Stimulated activated CD8-positive, alpha-beta memory T cell treated with anti-CD3 and anti-CD28 coated beads, Interleukin-2, amount 100 ng/mL, for 48 hours (primary cell): ENCODE measurements at places on chromosomes 1 and 21.

DNA sequence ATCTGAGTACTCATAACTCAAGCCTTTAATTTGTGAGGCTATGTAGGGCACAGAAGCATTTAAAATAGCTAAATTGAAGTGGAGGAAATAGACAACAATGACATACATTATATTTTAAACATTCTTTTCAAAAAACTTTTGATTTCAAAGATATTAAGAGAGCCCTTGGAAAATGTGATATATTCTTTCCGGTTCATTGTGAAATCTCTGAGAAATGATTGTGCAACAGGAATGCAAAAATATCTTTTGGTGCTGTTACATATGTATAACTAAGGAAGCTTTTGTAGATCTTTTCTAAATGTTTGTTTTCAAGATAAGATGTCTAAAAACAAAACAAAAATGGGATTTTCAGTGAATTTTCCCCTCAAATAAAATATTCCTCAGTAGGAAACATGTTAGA, 185.2 kb downstream of the LEPR start:
- DNase-seq = no peak

DNA sequence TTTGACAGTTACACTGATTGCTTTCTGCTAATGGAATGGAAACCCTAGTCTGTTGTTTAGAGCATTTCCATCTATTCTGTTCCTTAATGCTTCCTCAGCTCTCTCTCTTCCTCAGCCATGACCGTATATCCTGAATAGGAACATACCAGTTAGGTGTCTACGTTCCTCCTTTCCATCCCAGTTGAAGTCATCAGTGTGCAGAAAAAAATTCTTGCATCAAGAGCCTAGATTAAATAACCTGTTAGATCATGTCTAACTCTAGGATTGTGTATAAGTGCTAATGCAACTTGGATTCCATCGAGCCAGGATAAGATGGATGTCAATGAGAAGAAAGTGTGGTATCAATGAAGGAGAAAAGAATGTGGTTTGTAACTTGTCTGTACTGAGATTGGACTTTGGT, 18.7 kb downstream of the UBAP2L start:
- DNase-seq = no peak

- no peak for DNase-seq
Measured at GRCh38 chr1:109613361-109614147, 5.9 kb downstream of the GNAT2 start.

- no peak for DNase-seq
Measured at GRCh38 chr1:228256626-228257375, 49.0 kb downstream of the OBSCN start.

- DNase-seq = no peak
Measured at GRCh38 chr1:2803086-2803930, 1.8 kb upstream of the TTC34 start.

GRCh38 chr1:84319662-84320061, 18.2 kb downstream of the SAMD13 start:
- DNase-seq = no peak

- no peak for DNase-seq
Measured at GRCh38 chr1:61412601-61413000, 312.3 kb downstream of the TM2D1 start.

DNA sequence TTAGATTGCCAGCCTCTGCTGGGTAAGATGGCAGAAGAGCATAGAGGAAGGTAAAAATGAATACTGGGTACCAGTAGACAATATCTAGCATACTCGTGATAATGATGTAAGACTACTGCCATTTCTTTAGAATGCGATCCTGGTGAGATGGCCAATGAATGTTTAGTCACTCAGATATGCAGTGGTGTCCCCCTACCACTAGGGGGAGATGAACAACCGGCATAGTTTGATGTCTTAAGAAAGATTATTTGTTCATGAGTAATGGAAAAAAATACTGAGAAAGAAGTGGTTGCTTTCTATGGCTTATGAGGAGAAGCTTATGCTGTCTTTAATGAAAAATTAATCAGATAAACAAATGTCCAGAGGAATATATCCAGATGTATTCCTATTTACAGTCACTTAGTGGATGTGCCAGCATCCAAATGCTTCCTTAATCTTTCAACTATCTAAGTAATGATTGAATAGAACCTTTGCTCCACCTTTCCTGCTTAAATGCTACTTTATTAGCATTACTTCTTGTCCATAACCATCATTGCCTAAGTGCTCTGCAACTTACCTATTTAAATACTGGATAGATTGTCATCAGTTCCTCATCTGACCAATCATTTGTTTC, 256.6 kb downstream of the ST6GALNAC3 start:
- DNase-seq = peak; percentile 1

DNA sequence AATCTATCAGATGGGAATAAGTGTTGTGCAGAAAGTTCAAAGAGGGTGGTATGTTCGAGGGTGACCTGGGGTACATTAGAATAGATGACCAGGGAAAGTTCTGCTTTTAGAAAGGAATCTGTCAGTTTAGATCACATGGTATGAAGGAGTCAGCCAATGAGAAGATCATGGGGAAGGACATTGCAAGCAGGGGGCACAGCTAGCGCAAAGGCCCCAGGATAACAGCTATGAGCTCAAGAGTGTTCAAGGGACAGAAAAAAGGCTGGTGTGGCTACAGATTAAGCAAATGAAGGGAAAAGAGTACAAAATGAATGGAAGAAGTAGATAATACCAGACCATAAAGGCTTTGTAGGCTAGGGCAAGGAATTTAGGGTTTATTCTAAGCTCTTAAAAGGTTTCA, 8.6 kb downstream of the LEPR start:
- no peak for DNase-seq

- no peak for DNase-seq
Measured at GRCh38 chr1:14437417-14437918, 161.0 kb upstream of the KAZN start.

DNA sequence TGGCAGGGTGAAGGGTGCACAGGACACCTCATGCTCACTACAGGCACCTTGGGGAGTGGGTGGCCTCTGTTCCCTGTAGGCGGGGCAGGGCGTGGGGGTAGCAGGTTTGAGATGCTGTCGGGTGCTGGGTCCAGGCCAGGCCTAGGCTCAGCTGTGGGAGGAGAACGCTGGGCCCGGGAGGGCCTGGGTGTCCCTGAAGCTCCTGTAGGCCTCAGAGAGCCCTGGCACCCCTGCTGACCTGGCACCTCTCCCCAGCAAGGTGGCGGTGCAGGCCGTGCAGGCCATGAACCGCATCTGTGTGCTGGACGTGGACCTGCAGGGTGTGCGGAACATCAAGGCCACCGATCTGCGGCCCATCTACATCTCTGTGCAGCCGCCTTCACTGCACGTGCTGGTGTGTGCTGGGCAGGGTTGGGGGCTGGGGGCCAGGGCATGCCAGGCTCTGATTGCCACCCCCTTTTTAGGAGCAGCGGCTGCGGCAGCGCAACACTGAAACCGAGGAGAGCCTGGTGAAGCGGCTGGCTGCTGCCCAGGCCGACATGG, 2.5 kb upstream of the GJC2 start:
- DNase-seq = no peak

GRCh38 chr1:40830419-40830943, 31.7 kb downstream of the CITED4 start:
- no peak for DNase-seq

DNA sequence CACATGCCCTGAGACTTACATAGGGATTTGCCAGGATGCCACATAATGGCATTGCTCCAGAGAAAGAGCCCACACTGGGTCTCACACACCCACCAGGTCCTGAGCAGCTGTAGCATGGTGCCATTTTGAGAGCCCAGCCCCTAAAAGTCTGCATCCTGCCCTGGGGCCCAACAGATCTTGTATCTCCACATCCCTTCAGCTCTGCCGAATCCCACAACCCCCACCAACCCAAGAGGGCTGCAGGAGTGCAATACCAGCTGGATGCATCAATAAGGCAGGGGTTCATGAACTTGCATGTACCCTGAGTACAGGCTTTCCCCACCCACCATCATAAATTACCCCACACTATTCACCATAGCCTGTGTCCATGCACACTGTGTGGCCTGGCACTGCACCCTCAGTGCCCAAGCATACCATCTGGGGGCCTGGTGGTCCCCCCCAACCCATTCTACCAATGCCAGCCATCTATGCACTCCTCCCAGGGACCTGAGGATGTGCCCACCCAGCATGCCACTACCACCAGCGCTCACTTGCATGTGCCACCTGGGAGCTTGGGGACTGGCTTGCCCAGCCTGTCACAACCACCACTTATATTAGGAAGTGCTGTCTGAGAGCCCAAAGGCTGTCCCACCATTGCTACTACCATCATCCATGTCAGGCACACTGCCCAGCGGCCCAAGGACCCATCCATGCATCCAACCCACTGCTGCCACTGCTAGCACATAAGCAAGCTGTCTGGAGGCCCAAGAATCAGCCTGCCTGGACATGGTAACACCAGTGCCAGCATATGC, 4.1 kb upstream of the KRTAP12-2 start:
- no peak for DNase-seq

DNA sequence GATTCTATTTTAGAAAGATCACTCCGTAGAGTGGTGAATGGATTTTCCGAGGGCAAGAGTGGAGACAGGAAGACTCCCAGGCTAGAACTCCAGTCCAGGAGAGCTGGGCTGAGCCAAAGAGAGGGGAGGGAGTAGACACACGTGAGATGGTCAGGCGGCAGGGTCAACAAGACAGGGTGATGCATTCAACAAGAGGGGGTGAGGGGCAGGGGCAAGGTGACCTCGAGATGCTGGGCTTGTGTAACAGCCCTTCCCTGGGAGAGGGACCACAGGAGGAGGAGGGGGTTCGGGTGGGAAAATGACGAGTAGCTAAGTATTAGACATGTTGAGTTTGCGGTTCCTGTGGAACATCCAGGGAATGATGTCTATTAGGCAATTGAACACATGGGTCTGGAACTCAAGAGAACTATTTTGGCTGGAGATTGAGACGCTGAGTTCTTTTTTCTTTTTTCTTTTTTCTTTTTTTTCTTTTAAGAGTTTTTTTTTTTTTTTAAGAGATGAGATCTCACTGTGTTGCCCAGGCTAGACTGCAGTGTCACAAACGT, 13.3 kb downstream of the RSPO1 start:
- no peak for DNase-seq
